WERI-Rb-1 (cell line): ENCODE measurements at places on chromosomes 7 and 10.
A peak's percentile ranks its signal among the peaks of the same experiment; 100 is the strongest.

GRCh38 chr7:158847451-158847866, 8.9 kb upstream of the DYNC2I1 start:
- DNase-seq: no peak

DNA sequence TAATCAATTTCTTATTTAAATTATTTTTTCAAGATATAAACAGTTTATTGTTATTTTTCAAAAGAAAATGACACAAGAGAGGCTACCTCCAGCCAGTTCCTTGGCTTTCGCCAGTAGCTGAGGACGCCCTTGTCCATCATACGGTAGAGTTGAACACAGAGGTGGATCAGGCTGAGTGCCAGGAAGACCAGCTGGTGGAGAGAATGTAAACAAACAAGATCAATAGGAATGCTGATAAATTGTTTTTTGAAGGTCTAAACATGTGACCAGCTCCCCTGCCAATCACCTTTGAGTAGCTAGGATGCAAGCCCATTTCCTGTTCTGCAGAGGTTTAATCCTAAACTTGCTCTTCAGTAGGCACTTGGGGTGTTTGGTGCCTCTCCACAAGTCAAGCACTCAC, 138.9 kb downstream of the PKD1L1 start:
- no peak for DNase-seq

DNA sequence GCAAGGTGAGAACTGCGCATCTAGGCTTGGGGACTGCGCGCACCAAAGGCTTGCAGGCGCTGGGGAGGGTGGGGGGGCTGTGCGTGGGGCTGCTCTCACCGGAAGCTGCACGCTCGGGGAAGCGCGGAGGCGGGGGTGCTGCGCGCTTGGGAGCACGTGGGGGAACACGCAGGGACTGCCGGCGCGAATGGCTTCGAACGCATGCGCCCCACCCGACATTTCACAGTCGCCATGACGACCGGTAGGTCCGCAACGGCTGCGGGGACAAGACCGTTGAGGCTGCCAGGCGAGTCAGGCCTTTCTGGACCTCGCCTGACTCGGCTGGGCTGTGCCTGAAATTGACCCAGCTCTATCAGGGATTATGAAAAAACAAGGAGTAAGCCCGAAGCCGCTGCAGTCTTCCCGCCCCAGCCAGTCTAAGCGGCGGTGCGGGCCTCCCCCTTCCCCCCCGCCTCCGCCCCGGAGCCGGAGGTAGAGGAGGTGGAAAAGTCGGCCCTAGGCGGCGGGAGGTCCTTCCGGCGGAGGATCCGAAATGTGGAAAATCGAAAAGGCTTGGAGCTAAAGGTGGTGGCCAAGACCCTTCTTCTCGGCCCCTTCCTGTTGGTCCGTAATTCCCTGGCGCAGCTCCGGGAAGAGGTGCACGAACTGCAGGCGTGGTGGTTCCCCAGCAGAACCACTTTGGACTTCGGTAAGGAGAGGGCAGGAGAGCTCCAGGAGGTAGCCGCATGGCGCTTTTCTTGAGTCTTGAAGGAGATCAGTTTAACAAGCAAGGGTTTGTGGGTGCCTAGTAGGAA, 34.9 kb upstream of the STEAP1 start:
- peak; percentile 45 for DNase-seq

DNA sequence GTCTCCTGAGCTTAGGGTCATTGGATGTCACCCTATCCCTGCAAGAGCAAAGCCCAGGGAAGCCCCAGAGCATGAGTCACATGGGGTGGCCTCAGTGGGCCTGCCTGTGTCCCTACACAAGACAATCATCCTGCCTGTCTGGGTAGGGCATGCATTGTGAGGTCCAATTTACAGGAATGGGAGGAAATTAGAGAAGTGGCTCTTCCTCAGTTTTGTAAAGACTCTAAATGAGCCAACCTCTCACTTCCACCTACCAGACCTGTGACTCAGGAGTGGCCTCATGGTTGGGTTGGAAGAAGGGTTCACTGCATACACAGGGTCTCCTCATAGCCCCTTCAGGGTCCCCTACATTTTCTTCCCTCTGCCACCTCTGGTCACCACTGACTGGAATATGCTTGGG, 43.6 kb upstream of the SMNDC1 start:
- no peak for DNase-seq
